ENCODE measurements at places on chromosomes 5 and 9.
A peak's percentile ranks its signal among the peaks of the same experiment; 100 is the strongest.

- DNase-seq: peak; percentile 26
These were observed 207.3 kb downstream of the TMEM38B start for GRCh38 chr9:105901514-105902109.

DNA sequence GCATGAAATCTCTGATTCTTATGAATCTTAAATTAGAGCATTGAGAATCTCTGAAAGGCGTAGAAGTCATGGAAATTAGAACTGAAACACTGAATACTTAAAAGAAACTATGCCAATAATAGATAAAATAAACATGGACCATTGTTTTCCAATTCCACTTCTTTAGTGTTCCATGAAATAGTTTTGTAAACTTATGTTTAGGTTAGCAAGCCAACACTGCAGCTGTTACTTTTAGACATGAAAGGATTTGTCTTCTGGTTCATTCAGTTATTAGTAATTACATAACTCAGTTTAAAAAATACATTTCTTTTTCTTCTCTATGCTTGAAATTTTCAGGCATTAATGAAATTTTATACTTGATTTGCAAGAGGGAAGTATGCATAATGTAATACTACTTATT, 733.4 kb upstream of the NUDT12 start:
- no peak for DNase-seq

GRCh38 chr5:178416206-178416882, 173.8 kb downstream of the COL23A1 start:
- DNase-seq: no peak

- DNase-seq: no peak
These were observed 3.5 kb upstream of the PRDM12 start for GRCh38 chr9:130660683-130661450.

GRCh38 chr5:109281136-109281690, 128.6 kb downstream of the PJA2 start:
- peak; percentile 86 for DNase-seq

GRCh38 chr5:169876386-169876785, 103.9 kb downstream of the INSYN2B start:
- DNase-seq: no peak

- peak; percentile 33 for DNase-seq
These were observed 818.8 kb upstream of the TYRP1 start for GRCh38 chr9:11874414-11874813.

DNA sequence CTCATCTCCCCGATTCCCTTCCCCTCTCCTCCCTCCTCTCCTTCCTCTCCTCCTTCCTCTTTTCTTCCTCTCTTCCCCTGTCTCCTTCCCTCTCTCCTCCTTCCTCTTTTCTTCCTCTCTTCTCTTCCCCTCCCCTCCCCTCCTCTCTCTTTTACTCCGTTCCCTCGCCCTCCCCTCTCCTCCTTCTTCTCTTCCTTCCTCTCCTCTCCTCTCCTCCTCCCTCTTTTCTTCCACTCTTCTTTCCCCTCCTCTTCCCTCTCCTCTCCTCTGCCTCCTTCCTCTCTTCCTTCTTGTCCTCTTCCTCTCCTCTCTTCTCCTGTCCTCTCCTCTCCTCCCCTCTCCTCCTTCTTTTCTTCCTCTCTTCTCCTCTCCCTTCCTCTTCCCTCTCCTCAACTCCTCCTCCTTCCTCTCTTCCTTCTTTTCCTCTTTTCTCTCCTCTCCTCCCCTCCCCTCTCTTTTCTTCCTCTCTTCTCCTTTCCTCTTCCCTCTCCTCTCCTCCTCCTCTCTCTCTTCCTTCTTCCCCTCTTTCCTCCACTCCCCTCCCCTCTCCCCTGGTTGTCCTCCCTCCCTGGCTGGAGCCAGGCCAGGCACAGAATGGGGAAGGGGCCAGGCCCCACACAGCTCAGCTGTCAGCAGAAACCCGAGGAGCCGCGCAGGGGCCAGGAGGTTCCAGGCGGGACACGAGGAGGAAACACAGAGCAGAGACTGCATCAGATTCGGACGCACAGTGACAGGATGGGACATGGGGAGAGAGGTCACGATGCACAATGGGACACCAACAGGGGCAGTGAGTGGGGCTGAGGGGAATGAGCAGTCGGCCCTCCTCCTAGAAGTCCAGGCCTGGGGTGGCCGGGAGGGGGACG, 48.0 kb downstream of the CAMK2A start:
- no peak for DNase-seq

GRCh38 chr9:34254966-34255825, 73.9 kb downstream of the KIF24 start:
- DNase-seq: no peak

GRCh38 chr5:107435061-107435460, 235.7 kb downstream of the EFNA5 start:
- no peak for DNase-seq

DNA sequence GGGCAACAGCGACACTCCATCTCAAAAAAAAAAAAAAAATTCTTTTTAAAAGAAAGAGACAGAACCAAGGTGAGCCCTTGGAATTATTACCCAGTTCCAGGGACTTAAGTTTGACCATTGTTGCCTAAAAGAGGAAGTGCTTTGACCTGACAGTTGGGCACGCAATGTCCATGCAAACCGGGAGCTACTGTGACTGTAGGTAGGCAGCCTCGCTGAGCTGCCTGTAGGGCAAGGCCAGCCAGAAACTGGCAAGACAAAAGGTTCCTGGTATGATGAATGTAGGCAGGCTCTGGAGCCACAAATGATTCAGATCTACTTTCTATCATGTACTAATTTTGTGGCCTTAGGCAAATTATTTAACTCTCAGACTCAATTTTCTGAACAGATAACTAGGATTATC, 334.8 kb upstream of the ZNF462 start:
- no peak for DNase-seq

GRCh38 chr5:90641528-90641927, 82.9 kb downstream of the ADGRV1 start:
- no peak for DNase-seq

DNA sequence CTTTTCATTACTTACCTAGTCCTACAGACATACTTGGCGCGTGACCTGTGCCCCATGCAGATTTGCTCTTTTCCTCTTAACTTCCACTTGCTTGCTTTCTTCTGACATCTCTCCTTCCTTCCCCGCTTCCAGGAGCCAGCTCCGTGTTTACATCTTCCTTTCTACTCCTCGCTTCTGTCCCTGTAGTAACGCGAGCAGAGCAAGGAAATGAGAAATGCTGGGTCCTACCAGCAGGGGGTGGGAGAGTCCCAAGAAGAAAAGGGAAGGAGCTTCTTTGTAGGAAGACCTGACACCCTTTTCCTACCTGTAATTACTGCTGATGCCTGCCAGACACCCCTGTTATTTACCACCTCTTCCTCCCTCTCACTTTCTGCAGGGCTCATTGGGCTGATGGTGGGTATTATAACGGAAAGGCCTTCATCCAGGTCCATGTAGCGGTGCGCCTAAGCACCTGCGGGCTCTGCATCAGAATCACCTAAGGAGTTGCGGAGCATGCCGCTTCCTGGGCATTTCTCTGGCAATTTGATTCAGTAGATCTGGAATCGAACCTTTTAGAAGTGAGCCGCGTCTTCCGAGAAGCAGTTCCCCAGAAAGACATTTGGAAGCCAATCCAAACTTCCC, 1260.8 kb upstream of the WWC1 start:
- no peak for DNase-seq

DNA sequence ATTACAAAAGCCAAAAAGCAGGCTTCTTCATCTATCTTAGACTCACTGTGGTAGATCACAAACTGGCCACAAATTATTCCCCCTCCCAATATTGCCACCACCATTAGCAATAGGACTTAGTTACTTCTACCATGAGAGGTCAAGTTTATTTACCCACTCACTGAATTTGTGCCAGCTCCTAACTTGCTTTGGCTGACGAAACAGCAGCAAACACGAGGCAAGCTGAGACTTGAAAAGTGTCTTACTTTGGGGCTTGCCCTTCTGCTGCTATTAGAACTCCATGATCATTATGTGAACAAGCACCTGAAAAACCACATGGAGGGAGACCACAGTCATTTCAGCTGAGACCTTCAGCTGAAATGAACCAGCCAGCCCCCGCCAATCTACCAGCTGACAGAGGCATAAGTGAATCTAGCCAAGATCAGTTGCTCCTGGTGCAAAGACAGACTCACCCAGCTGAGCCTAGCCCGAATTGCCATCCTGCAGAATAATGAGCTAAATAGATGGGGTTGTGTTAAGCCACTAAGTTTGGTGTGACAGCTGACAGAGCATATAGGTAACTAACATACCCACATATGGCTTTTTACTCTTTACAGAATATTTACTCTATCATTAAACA, 5.7 kb downstream of the WDR41 start:
- DNase-seq: peak; percentile 17

DNA sequence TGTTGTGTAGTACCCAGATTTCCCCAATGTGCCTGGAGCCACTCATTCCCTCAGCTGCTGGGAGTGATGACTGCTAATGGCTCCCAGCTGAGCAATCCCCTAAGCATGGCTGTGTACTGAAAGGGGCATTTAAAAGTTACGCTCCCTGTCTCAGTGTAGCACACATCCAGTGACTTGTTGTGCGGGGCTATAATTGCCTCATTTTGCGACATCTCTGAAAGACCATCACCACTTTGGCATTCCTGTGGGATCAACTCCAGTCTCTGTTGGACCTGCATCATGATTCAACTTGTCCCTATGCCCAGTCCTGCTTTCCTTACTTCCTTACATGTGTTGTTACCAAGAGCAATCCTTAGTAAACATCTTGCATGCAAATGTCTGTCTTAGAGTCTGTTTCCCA, 201.2 kb upstream of the MPDZ start:
- no peak for DNase-seq

DNA sequence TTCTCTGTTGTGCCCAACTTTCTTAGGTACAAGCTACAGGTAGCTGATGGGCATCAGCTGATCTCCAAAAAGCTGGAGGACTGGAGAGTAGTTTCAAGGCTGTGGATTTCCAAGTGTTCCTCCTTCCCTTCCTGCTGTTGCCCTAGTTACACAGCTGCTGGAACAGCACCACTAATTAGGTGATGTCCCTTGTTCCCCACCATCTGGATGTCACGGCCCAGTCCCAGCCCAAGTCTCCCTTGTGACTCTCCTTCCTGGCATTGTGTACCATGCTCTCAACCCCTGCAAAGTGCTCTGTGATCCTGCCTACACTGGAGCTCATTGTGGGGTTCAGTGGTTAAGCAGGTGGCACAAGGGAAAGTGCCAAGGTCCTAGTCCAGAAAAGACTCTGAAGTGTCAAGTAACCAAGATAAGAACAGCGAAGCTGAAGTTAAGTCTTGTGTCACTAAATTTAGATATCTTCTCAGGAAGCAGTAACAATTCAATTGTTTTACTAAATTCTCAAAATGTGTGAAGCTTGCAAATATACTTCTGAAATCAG, 604.5 kb downstream of the ISL1 start:
- DNase-seq: no peak

DNA sequence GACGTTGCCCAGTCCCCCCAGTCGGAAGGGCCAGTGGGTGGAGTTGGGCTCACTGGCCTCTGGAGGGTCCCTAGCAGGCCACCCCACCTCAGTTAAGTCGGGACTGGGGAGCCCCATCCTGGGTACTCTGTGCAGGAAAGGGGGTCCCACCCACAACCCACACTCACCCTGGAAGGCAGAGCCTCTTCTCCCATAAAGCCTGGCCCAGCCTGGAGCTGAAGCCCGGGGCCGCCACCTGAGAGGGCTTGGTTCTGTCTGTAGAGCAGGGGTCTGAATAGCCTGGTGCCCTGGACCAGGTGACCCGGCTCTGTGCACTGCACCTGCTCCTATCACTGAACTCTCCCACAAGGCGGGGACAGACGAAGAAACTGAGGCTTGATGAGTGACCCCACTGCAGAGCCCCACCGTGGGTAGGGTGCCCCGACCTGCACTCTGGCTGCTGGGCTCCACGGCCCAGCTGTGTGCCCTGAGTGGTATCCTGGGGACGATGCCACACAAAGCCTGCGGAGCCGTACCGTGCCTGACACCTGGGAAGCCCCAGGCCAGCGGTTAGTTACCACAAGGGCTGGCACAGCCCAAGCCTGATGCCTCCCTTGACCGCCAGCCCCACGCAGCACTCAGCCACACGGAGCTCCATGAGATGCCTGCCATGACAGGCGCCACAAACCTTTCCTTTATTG, 7.3 kb downstream of the PTGES2 start:
- no peak for DNase-seq

DNA sequence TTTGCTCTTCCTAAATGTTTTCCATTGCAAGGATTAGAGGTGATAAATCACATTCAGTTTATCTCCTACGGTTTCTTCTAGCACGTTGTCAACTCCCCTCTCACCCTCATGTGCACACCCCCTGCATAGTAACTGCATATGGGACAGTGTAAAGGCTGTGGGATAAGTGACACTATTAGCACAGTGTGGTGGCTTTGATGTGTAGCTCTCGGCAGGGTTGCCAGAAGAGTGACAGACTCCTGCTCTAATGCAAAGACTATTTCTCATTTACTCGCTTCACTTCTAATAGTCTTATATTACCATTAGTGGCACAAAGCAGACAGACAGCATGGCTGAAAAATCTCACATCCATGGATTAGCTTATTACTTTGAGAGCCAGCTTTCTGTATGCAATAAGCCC, 454.6 kb downstream of the CETN3 start:
- DNase-seq: no peak

DNA sequence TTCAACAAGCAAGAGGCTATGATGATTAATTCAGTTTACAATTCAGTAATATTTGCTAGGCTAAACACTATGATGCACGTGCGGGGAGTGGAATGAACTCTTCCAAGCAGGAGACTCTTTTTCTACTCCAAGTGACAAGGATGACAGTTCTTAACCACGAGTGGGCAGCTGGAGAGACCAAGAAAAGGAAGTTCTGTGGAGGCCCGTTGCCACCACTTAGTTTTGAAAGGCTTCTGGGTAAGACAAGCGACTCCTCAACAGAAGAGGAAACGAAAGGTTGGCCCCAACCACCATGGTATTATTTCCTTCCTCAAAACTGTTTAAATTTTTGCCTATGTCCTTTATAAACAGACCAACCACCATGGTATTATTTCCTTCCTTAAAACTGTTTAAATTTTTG, 2.8 kb downstream of the DCAF12 start:
- DNase-seq: no peak

DNA sequence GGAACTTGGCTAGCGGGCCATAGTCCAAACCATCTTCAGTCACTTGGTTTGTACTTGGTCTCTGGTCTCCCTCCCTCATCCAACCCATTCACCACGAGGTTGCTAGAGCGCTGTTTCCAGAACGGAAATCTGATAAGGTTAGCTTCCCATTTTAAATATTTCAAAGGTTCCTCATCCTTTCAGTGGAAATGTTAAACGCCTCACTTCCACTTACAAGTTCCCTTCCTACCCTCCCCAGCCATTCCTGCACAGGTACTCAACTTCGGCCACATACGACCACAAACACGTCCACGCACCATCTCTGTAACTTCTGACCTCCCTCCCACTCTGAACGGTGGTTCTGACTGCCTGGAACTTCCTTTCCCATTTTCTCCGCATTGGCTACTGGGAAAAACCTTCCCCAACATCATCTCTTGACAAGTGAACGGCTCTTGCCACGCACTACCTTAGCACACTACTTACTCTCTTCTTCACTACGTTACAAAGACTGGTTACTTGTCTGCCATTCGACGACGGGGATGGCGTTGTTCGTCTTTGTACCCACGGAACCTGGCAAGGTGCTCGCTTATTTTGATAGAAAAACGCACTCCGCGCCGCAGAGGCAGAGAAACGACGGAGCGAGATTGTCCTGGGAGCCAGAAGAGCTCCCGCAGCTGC, 629 bp downstream of the CCNH start:
- DNase-seq: peak; percentile 14
